ENCODE measurements at places on chromosomes 2 and 18.
A peak's percentile ranks its signal among the peaks of the same experiment; 100 is the strongest.

DNA sequence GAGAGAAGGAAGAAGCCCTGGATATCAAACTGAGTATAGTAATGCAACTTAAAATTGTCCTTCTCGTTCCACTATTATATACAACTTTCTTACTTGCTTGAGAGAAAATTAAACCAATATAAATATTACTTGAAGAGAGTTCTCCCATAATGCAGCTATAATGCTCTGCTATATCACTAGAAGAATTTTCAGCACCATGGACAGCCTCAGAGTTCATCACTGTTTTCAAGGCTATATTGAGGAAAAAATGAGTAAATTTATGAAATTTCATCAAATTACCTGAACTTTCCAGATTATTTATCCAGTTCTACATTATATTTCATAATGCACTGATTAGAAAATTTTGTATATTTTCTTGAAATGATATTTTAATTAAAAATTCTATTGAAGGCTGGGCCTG, 1053.5 kb upstream of the FAM98A start:
- DNase-seq: no peak

- DNase-seq: no peak
These were observed 21.2 kb upstream of the EPAS1 start for GRCh38 chr2:46275995-46276394.

DNA sequence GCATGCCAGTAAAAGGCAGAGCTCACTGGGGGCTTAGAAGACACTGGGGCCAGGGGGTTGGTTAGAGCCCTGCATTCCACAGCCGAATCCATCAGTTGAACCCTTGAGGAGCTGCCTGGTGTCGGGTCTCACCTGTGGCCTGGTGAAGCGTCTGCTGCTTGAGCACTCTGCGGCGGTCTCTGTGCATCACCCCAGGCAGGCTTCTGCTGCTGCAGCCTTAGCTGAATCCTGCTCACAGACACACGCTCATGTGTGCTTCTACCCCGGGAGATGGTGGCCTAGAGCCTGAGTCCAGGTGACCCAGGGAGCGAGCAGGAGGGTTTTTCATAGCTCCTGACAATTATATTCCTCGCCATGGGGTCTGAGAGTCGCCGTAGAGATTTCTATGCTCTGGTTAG, 192.1 kb downstream of the MGAT5 start:
- DNase-seq: no peak

- DNase-seq: peak; percentile 13
These were observed 27.0 kb downstream of the SKA1 start for GRCh38 chr18:50401888-50402287.

- DNase-seq: peak; percentile 17
These were observed 52.2 kb upstream of the CTAGE1 start for GRCh38 chr18:22469926-22470247.

DNA sequence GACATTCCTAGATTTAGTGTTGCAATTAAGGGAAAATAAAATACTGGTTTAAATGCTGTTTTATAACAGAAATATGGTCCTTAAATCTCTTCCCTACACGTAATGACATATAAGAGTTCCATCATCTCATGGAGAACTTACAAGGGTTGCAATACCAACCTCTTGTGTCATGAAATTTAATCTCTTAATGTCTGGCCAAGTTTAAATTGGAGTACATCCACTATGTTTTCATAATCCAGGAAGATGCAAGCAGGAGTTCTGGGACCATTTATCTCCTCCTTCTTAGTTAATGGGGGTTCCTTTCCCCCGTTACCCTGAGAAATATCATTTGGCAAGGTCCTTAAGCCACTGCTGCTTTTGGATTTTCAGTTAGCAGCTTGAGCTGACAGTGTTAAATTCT, 126.0 kb upstream of the ACVR2A start:
- DNase-seq: peak; percentile 29

Data from AG10803 (cell line).